ENCODE measurements at places on chromosomes 3 and 15.
A peak's percentile ranks its signal among the peaks of the same experiment; 100 is the strongest.

GRCh38 chr3:171566803-171567422 is 106.7 kb upstream of the TNIK start:
- DNase-seq = peak; percentile 75

DNA sequence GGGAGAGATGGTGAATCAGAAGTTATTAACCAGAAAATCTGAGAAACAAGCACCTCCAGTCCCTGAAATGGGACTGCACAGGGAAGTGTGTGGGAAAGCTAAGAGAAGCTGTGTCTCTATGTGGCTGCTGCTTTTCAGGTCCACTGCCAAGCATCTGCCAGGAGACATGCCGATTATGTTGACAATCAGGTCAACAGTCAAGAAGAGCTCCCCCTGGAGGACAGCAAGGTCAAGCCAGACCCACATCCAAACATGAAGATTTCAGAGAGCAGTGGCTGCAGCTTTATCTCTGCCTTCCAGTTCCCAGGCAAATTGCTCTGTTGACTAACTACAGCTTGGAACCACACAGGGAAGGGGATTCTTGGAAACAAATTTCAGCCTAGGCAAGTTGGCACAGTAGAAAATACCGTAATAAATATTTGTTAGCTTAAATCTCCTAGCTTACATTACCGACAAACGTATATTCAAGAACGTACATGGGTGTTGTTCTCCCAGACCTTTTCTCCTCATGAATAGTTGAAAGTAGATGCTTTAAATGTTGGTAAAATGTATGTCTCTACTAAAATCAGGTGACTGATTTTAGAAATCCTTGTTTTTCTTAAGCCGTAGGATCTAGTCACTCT is 394.5 kb upstream of the RARB start:
- peak; percentile 64 for DNase-seq

GRCh38 chr3:71583566-71584393 is at the start of gene FOXP1:
FOXP1 (minus strand) TSS chr3:71583728; CDS start chr3:71198381, 385,347 bp downstream.
- peak; percentile 87 for DNase-seq

DNA sequence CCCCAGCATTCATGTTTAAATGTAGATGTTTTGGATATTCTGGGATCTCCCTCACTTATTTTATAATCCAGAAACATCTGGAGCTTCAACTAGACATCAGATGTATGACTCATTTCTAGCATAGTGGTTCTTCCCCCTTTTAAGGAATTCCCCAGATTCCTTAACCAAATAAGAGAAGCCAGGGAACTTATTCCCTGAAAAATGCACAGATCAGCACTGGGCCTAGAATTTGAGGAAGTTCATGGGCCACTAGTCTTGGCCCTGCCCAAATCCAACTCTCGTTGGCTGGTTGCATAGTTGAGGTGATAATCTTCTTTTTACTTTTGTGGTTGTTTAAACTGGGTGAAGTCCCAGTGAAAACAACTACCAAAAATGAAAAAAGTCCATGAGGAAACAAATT is 20.4 kb downstream of the RARRES1 start:
- no peak for DNase-seq

- no peak for DNase-seq
These were observed 146.3 kb downstream of the GMNC start for GRCh38 chr3:190716211-190716610.

- DNase-seq = no peak
These were observed 28.5 kb downstream of the SLC6A6 start for GRCh38 chr3:14430706-14431451.

DNA sequence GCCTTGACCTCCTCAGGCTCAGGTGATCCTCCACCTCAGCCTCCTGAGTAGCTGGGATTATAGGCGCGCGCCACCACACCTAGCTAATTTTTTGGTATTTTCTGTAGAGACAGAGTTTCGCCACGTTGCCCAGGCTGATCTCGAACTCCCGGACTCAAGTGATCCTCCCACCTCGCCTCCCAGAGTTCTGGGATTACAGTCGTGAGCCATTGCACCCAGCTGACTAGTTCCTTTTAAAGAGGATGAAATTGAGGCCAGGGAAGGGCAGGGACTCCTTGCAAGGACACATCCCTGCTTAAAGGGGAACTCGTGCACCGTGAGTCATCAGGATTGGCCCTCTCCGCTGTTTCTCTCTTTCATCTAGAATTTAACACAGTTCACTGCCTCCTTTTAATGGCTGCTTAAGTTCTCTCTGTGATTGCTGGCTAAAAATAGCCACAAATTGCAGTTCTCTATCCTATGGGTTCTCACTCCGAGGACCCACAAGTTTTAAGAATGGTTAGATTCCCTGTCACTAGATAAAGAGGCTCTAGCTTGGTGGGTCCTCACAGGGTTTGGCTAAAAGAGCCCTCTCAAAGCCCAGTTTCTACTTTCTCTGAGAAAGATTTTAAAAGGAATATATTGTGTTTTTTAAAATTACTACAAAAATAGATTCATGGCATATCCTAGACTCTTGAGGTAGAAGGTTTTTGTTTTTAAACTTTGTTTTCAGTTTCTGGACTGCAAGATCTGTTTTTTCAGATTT is 1.4 kb downstream of the CRTAP start:
- DNase-seq = no peak

GRCh38 chr3:64456674-64457073 is 231.1 kb downstream of the ADAMTS9 start:
- DNase-seq = no peak

GRCh38 chr15:101126618-101127505 is 125.0 kb downstream of the CHSY1 start:
- peak; percentile 77 for DNase-seq

DNA sequence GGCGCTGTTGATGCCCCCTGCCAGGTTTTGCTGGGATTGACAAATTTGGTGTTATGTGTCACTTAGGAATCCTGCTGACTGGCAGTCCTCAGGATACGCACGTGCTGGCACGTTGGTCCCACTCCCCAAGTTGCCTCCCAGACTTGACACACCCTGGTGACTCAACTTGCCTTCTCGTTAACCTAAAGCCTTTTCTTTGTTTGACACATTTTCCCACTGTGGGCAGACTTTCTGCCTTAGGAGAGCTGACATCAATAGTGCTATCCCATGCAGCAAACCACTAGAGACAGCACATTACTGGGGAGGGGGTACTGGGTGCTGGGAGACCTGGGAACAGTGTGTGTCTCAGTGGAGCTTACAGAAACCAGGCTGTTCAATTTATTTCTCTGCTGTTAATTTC is 104.3 kb downstream of the OXNAD1 start:
- no peak for DNase-seq

DNA sequence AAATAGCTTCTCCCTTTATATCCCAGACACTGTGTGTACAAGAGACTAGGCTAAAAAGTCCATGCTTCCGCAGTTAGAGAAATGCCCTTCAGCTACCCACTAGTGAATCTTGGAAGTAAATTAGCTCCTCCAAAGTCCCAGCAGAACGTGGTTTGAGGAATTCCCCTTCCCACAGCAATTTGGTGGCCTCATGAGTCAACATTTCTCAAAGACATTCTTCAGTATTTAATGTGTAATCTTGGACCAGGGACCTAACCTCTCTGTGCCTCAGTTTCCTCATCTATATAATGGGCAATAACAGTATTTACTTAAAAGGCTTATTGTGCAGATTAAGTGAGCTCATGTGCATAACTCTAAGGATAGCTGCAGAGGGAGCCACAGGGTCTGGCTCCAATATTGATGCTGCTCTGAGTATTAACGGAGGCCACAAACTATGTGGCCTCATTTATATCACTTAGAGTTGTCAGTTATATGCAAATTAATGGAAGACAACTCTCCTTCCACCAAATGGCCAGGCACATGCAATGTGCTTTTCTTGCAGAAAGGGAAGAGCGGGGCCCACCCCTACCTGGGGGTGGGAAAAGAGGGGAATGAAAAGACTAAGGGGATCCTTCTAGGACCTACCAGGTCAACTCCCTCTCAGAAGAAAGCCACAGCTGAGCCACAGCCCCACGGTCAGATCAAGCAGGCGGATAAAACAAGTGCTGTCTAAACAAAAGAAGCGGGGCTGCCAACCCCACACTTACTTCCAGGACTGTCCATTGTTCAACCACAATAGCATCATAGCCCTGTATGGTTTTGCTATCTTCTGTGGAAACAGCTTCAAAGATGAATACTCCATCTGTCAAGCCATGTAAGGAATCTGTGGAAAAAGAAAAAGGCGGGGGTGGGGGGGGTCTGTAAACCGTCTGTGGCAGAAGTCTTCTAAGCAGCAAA is 92.4 kb downstream of the OXNAD1 start:
- DNase-seq = no peak

DNA sequence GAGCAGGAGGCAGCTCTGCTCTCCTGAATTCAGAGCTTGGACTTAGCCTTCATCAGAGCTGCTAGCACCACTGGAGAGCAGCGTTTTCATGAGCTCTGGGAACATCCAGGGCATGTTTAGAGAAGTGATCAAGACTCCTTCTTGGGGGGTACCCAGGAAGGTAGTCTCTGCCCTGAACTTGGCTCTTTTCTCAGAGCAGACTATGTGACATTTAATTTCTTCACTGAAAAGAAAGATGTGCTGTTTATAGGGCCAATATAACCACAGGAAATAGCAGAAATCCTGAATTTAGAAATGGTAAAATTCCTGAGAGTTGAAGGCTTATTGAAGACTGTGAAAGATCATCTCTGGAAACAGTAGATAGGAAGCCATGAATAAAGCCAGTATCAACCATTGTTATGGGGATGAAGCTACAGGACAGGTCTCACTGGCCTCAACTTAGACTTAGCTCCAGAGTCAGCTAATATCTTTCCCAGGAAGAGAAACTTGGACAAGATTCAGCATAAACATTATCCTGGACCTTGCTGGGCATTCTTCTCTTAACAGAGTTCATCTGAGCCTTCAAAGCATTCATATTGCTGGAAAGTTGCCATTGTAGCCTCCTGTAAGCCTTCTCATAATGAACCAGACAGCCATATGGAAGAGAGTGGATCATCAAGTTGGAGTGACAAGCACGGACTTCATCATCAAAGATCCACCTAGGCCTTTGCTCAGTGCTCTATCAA is 386.6 kb upstream of the THBS1 start:
- DNase-seq = no peak

- no peak for DNase-seq
These were observed 1.9 kb downstream of the FES start for GRCh38 chr15:90886291-90886614.
